ENCODE measurements at places on chromosomes 6 and 20.

GRCh38 chr6:163181666-163182180, 232.8 kb upstream of the QKI start:
- no peak for DNase-seq

- no peak for DNase-seq
Observed at GRCh38 chr6:14305131-14305530, 187.6 kb downstream of the CD83 start.

- no peak for DNase-seq
Observed at GRCh38 chr6:99613409-99613704, 6.7 kb downstream of the PRDM13 start.

DNA sequence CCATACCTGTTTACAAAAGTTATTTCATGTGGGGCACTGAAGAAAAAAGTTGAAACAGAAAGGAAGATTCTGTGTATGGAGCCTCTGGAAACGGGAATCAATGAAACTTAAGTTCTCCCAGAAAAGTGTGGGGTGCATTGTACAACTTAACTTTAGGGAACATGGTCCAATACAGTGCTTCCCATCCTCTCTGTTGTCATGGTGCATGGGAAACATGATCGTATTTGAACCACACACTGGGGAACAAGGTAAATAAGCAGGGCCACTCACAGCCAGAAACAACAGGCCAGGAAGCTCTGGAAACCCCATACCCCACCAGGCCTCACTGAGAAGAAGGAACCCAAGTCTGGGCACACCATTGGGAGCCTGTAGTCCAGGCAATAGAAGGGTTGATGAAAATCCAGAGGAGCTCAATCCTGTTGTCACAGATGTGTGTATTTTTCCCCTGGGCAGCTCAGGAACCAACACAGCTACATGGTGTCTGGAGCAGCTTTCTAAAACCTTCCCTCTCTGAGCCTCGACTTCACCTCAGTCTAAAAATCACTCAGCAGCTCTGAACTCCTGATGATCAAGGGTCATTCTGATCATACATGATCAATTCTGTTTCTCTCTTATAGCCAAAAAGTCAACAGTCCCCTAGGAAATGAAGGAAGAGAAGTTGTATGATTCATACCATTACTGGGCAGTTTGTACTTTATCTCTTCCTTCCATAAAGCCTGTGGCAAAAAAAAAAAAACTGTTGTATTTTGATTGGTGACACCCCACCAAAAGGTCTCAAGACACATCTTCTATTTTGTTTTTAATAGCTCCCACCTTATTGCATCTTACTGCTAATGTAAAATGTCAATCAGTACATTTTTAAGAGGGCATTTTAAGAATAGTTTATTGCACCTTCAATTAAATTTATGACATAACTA, 198.5 kb upstream of the TAB2 start:
- no peak for DNase-seq

- no peak for DNase-seq
Observed at GRCh38 chr6:36735110-36736071, 37.8 kb downstream of the RAB44 start.

DNA sequence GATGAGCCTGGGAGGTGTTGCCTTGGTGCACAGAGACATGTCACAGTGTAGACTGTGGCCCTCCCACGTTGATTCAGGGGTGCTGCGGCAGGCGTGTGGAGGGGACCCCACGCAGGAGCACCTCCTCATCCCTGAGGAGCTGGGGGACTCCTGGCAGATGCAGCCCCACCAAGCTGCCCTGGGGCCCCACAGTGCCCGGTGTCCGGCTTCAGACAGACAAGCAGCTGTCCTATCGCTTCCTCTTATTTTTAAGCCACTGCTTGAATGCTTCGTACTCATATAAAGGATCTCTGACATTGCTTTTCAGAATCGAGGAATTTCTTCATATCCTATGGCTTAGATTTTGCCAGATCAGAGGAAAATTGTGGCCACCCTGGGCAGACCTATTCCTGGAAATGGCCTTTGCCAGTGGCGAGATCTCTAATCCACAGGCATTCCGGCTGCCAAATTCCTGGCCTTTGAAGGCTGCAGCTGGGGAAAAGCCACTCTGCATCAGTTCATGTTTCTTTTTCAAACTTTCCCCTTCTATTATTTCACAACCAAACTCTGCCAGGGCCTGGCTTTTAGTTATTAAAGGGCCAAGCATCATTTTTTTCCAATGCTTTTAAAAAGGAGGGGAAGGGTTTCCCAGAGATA, 337.0 kb downstream of the THBS2 start:
- DNase-seq: no peak

Measured in cortex of kidney (tissue), 1 donor.